Activated T-cell treated with anti-CD3 and anti-CD28 coated beads for 1 hour (primary cell): ENCODE measurements at places on chromosomes 2 and 18.
A peak's percentile ranks its signal among the peaks of the same experiment; 100 is the strongest.

GRCh38 chr18:59090966-59091603 is 48.6 kb upstream of the SEC11C start:
- no peak for DNase-seq

GRCh38 chr2:71545572-71546274 is 92.4 kb downstream of the DYSF start:
- peak; percentile 14 for DNase-seq

GRCh38 chr2:240604939-240605716 is 18.6 kb downstream of the CAPN10 start:
- no peak for DNase-seq

GRCh38 chr2:68403199-68403644 is 38.1 kb downstream of the PLEK start:
- DNase-seq = no peak

DNA sequence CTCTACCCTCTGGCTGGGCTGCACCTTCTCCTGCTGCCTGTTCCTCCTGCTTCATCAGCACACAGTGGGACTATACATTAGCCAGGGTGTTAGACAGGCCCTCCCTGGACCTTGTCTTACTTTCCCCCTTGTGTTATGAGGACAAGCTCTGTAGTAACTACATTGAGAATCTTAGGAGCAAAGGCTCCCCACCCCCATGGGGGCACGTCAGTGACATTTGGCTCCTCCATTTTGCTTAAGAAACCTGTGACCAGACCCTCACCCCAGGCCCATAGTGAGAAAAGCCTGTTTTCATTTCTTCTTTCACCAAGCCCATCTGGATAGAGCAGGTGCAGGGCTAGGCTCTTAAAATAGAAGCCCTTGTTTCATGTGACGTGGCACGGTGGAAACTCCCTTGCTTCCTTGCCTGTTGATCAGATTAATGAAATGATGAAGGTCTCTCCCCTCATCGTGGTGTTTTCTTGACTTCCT is 146.7 kb downstream of the RPIA start:
- DNase-seq = no peak

DNA sequence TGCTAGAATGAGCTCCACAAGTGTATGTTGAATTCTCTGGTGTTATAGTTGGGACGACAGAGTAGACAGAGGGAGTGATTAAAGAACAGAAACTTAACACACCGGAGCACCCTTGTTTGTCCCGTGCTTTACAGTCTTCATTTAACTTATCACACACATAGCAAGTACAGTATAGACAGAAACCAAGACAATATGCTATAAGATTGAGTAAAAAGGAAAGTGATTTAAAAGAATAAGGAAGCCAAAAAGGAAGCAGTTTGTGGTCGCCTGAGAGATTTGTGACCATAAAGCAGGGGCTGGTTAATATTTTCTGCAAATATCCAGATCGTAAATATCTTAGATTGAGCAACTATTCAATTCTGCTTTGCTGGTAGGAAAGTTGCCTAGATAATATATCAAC is 1128.4 kb downstream of the TSN start:
- DNase-seq = no peak
